ENCODE measurements at places on chromosomes 6 and 20.

DNA sequence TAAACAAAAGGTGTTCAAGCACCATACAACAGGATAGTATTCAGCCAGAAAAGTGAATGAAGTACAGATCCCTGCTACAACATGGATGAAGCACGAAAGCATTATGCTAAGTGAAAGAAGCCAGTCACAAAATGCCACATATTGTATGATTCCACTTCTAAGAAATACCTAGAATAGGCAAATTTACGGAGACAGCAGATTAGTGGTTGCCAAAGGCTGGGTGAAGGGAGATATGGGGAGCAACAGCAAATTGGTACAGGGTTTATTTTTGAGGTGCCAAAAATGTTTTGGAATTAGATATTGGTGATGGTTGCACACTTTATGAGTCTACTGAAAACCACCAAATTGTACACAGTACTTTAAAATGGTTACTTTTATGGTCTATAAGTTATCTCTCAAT is 23.2 kb downstream of the MAP3K5 start:
- DNase-seq, result no peak

DNA sequence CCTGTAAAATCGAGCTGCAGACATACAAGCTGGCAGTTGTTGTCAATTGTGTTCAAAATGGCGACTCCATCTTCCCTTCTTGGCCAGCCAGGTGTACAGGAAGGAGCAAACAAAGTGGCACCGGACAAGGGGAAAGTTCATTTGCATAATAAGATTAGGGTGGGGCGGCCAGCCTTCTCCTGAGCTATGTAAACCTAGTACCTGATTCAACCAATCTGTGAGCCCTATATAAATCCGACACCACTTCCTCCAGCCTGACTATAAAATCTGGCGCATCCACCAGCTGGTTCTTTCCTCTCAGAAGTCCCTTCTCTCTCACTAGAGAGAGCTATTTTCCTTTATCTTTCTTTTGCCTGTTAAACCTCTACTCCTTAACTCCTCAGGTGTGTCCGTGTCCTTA is 8.1 kb upstream of the HBS1L start:
- no peak for DNase-seq

- DNase-seq, result no peak
These were observed 134.7 kb downstream of the BTBD9 start for GRCh38 chr6:38504996-38505395.

- DNase-seq, result no peak
These were observed 35.3 kb downstream of the METTL24 start for GRCh38 chr6:110322874-110323242.

DNA sequence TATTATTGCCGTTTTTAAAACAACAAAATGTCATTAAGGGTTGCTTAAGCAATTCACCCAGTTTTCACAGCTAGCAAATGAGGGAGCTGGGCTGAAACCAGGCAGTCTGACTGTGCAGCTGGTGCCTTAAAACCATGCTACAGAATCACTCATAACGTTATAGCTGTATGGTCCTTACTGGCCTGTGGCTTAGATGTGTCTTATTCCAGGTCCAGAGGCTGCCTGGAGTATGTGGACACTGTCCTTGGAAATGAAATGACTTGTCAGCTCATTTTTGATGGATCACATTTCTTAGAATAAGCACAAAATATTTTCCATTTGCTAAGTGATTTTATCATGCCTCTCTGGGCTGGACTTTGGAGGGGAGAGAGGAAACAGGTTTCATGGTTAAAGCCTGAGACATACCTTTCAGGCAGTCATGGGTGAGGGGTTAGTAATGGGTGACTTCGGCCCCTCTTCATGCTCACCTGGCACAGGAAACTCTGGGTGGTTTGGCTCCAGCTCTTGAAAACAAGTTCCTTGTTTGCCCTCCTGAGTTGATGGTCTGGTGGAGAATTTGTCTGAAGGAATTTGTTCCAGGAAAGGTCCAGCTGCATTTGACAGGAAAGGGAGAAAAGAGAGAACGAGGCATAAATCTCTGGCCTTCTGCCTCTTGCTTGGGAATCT is 823.2 kb downstream of the DHX35 start:
- no peak for DNase-seq

DNA sequence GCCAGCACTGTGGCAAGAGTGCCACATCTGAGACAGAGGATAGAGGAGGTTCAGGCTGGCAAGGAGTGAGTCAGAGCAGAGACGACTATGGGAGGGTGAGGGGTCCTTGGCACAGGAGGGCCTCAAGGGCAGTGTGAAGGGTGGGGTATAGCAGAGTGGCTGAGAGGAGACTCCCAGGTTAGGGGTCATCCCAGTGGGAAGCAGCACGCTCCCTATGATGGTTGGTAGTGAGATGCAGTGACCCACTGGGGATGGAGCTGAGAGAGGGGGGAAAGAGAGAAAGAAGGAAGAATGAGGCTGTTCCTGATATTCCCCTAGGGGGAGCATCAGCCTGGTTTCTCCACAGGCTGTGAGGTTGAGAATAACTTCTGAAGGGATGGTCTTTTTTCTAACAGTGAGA is 97.3 kb downstream of the INSM1 start:
- DNase-seq, result no peak

GRCh38 chr6:155078331-155078745 is 83.2 kb downstream of the TIAM2 start:
- no peak for DNase-seq

- no peak for DNase-seq
These were observed 25.5 kb upstream of the NOL4L start for GRCh38 chr20:32610472-32611218.

DNA sequence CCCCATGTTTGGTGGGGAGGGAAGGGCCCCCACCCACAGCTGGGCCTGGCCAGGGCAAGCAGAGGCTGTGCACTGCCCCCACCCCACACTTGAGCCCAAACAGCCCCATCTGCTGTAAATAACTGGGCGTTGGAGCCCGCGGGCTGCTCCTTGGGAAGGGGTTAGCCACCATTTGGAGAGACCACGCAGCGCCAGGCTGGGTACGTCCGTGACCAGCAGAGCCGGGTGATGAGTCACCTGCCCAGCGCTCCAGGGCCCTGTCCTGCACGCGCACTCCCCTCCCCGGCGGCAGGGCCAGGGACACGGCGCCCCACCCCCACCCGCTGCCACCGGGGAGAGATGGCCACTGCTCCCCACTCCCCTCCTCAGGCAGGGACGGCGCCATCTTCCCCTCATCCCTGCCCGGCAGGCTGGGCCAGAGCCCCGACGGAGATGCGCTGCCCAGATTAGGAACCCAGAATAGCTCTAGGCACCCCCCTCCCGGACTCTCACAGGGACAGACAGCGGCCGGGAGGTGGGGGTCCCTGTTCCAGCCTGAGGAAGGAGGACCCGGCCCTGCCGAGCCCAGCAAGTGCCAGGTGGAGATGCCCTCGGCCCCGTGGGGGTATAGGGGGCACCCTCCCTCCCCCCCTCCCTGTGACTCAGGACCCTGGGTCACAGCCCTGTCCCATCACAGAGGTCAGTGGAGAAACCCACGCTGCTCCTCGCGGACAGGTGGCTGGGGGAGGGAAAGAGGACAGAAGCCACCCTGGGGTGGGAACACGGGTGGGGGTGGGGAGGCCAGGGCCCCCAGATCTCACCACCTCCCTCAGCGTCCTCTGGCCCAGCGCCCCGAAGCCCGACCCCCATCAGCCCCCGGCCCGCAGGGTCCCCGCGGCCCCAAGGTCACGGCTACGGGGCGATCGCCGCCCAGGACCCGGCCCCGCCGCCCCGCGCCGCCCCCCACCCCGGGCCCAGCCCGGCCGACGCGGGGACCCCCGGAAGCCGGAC is 642 bp downstream of the EEF1A2 start:
- no peak for DNase-seq

GRCh38 chr6:33091957-33092356 is 16.2 kb downstream of the HLA-DPB1 start:
- no peak for DNase-seq

DNA sequence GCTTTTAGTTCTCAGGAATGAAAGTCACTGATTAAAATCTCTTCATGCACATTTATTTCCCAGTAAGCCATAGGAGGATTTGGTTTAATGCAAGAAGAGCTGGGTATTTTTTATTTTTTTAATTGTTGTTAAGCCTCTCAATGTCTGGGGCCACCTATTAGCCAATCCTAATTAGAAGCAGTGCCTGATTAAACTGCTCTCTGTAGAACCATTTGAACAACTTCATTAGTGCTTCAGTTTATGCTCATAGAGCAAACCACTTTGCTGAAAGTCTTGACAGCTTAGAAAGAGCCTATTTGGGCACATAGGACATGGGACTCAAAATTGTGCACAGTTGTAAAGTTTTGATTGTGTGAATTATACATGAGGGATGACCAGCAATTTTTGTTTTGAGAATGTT is 548.9 kb downstream of the FRK start:
- no peak for DNase-seq

GRCh38 chr6:69294862-69295261 is 501.9 kb downstream of the LMBRD1 start:
- no peak for DNase-seq

DNA sequence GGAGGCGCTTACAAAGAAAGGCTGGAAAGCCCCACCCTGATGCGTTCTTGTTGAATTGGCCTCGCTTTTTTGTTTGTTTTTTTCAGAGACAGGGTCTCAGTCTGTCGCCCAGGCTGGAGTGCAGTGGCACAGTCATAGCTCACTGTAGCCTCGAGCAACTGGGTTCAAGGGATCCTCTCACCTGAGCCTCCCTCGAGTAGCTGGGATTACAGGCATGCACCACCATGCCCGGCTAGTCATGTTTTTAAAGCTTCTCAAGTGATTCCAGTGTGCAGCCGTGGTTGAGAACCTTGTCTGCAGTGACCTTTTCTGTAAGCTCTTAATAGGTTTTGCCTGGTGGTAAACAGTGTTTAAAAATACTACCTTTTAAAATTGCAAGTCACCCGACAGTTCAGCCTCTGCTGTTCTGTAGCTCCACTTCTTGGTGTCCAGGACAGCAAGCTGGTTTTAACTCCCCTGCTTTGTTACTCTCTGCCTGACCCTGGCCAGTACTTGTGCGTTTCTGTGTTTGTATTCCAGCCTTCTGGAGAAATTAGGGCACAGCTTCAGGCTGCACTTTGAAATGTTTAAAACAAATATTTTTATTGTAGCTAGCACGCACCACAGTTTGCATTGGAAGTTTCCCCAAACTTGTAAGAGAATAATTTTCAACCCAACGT is 54.4 kb downstream of the KDM1B start:
- no peak for DNase-seq

Data from endothelial cell of umbilical vein (primary cell).